Smooth muscle cell of the pulmonary artery (primary cell): ENCODE measurements at places on chromosomes 12 and 14. TPM values are rescaled to one million over a fixed set of nuclear protein-coding genes. Genes with fewer than 3 reads are reported as not detected.

The CLEC2A gene
- total RNA-seq = not detected in 2 replicates

The RHEBL1 gene
- total RNA-seq = 0.23 and 0.59 TPM in 2 replicates

The MYRFL gene
- 0.07 TPM in 1 of 2 replicates, not detected in the other for total RNA-seq

The SMIM41 gene
- 0.07 and 0.10 TPM in 2 replicates for total RNA-seq

The USP5 gene
- total RNA-seq = 90.6 and 117 TPM in 2 replicates

The NDRG2 gene
- 0.50 and 1.0 TPM in 2 replicates for total RNA-seq

The STYK1 gene
- 0.53 and 2.3 TPM in 2 replicates for total RNA-seq

The CPNE8 gene
- 11.0 and 12.9 TPM in 2 replicates for total RNA-seq

The SLC16A7 gene
- 22.9 and 27.3 TPM in 2 replicates for total RNA-seq

The LRP1-AS gene
- total RNA-seq = 0.20 TPM in 1 of 2 replicates, not detected in the other

The CPSF2 gene
- 44.5 and 45.0 TPM in 2 replicates for total RNA-seq

The GARIN6 gene
- total RNA-seq = not detected in 2 replicates

The A2ML1 gene
- total RNA-seq = 0.07 TPM in 1 of 2 replicates, not detected in the other

The NKX2-1 gene
- total RNA-seq = not detected in 2 replicates

The SLC35F4 gene
- not detected in 2 replicates for total RNA-seq

The ALKBH1 gene
- total RNA-seq = 8.0 and 8.5 TPM in 2 replicates

The RNF212B gene
- not detected in 2 replicates for total RNA-seq

The DPF3 gene
- total RNA-seq = 5.3 and 9.3 TPM in 2 replicates

The RFX4 gene
- not detected in 2 replicates for total RNA-seq

The RASSF8 gene
- total RNA-seq = 95.3 and 149 TPM in 2 replicates
